Gastroesophageal sphincter (tissue), 4 donors: ENCODE measurements at places on chromosomes 6 and 20. TPM values are rescaled to one million over a fixed set of nuclear protein-coding genes. Genes with fewer than 3 reads are reported as not detected.

CCN6 gene
- not detected for total RNA-seq

OLIG3 gene
- not detected for total RNA-seq

DNA sequence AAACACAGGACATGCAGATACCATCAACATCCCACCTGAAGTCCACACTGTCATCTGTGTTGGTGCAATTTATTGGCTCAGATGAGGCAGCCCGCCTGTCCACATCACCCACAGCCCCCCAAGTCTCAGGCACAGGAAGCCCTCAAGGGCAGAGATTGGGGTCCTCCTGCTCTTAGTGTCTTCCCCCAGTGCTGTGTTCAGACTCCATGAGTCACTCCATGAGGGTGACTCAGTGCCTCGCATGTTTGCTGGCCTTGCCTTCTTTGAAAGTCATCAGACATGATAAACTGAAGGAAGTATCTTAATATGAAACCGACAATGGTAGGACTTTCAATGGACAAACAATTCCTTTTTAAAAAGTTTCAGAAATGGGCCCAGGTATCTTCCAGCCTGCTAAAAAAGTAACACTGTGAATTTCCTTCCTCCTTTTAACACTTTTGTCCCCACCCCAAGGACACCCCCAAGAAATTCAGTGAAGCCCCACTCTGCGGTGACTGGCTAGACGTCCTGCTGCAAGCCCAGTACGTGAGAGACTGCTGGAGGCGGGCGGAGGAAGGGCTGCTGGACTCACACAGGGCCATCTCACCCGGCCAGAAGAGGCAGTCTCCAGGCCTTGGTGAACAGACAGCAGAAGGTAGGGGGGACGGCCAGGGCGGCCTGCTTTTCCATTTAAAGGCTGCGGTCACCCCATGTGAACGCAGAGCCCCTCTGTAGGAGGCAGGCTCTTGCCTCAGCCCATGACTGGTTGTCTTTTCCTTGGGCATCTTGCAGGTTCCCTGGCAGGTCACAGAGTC, 43.0 kb upstream of the KCNK16 start:
- no peak for ATAC-seq

GRCh38 chr6:43616725-43617472, 12.2 kb downstream of the GTPBP2 start:
- ATAC-seq = no peak

DNA sequence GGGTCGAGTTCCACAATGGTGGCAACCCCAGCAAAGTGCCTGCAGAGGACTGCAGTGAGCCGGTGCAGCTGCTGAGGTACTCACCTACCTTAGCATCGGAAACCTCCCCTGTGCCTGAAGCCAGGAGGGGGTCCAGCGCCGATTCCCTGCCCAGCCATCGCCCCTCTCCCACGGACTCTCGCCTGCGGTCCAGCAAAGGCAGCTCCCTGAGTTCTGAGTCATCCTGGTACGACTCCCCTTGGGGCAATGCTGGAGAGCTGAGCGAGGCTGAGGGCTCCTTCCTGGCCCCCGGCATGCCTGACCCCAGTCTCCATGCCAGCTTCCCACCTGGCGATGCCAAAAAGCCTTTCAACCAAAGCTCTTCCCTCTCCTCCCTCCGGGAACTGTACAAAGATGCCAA, 134.1 kb upstream of the CLDN20 start:
- no peak for ATAC-seq
